ENCODE measurements at places on chromosomes 7 and 10.
A peak's percentile ranks its signal among the peaks of the same experiment; 100 is the strongest.

GRCh38 chr7:47228386-47229014 lies 353.4 kb downstream of the TNS3 start:
- DNase-seq: no peak

- peak; percentile 18 for DNase-seq
Observed at GRCh38 chr10:124791547-124792348, at the start of gene EEF1AKMT2. Gene EEF1AKMT2 (minus strand): TSS chr10:124791887. CDS start chr10:124791833, 54 bp downstream.

DNA sequence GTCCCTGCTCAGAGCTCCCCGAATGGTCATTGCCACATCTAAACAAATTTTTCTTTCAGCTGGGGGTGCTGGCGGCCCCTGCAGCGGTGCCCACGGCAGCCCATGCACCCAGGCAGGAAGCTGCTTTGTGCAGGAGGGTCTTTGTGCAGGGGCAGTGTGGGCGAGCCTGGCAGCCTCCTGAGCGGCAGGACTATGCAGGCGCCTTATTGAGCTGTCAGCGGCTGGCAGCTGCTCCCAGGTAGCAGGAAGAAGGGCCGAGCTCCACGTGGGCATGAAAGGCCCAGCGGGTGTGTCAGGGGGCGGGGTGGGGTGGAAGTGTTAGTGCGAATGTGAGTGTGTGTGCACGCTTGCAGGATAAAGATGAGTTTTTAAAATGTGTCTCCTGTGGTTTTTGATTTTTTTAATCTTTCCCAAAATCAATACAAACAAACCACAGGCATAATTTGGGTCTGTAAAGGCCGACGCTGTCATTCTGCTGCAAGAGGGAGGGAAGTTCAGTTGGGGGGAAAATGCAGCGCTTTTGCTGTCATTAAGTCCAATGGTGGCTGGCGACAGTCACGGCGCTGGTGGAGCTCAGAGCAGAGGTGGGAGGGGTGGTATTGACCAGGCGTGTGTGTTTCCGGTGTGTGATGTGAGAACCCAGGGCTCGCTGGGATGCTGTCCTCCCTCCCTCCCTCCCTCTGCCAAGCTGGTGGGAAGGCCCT lies 83.9 kb downstream of the LHPP start:
- DNase-seq: no peak

DNA sequence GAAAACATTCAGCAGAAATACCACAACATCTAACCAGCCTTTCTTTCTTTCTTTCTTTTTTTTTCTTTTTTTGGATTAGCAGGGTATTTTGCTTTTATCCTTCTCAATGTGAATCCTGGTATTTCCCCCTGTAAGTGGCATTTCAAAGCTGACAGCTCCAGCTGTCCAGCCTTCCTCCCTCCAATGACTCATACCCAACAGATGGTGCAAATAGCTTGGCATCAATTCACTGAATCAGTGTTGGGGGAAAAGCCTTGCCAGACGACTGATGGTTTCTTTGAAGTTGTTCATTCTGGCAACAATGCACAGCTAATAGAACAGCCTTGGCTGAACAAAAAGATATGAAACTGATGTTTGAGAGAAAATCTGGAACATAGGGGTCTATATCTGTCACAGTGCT lies 316.8 kb upstream of the STEAP1 start:
- DNase-seq: no peak

- DNase-seq: no peak
Observed at GRCh38 chr7:77985232-77985973, 186.8 kb downstream of the PHTF2 start.

DNA sequence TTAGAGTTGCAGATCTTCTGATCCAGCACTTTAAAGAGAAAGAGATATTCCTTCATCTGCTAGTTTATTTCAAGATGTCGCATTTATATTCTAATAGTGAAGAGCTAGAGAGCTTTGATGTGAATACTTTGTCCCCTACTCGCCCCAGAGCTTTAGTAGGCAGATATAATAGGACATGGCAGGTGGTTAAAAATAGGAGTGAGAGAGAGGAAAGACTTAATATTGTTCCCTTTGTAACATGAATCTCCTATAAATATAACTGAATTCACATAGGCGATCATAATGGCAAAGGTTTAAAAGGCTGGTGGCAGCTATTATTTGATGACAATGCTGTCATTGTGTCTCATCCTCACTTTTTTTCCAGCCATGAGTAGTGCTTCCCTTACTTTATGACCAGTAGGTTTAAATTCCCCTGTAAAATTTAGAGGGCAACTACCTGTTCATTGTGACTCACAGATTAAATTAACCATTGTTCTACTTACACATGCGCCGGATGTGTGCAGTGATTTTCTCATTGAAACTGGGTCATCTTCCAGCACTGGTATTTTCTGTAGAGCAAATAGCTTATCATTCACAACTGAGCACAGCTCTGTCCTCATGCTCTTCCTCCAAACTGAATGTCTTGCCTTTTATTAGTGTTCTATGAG lies 906.7 kb upstream of the CELF2 start:
- DNase-seq: no peak

- DNase-seq: no peak
Observed at GRCh38 chr7:29143751-29144150, 2.6 kb downstream of the CPVL start.

DNA sequence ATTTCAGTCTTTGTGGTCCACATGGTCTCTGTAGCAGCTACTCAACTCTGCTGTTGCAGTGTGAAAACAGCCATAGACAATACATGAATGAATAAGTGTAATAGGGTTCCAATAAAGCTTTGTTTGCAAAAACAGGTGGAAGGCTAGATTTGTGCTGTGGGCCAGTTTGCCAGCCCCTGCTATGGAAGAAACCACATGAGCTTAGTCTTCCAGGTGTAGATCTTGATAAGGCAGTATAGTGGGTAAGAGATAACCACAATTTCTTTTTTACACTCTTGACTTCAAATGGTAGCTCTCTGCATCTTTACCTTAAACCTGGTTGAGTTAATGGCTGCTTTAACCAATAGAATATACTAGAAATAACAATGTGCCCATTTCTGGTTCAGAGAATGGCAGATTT lies 135.0 kb upstream of the PALS2 start:
- DNase-seq: no peak

DNA sequence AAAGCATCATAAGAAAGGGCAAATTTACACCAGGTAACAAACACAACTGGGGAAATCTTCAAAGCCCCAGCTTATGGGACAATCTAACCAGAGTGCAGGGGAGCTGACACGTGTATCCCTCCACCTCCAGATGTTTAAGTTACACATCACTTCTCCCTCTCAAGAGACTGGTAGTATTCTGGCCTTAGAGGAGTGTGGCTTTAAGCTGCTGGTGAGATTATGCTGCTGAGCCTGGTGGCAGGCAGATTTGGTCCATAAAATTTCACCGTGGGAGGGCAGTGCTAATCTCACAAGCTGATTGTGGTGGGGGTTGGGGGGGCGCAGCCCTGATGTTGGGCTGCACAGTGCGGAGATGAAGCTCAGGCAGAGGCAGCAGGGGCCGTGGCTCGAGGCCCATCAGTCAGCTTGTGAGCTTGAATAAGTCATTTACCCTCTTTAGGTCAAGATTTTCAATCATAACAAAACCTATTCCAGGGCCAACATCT lies 431.0 kb upstream of the GALNT17 start:
- DNase-seq: no peak

GRCh38 chr10:131618587-131619267 lies 282.1 kb upstream of the PPP2R2D start:
- DNase-seq: no peak

DNA sequence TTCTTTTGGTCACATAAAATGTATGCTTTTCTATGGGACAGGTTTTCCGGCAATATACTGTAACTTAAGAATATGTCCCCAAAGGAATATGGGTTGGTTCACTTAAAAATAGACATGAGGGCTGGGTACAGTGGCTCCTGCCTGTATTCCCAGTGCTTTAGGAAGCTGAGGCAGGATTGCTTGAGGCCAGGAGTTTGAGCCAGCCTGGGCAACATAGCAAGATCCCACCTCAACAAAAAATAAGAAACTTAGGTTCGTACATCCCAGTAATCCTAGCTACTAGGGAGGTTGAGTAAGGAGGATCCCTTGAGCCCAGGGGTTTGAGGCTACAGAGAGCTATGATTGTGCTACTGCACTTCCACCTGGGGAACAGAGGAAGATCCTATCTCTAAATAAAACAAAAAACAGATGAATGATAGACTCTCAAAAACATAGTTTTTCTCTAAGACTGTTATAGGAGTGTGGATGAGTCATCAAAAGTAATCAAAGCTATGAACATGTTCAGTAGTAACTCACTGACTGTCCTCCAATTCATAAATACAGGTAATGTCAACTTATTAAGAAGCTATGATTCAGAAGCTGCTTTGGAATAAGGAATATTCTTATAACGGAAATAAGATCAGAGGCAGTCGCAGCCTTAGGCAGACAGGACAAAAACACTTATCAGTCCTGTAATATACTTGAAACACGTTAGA lies 2.6 kb upstream of the SEC31B start:
- no peak for DNase-seq

DNA sequence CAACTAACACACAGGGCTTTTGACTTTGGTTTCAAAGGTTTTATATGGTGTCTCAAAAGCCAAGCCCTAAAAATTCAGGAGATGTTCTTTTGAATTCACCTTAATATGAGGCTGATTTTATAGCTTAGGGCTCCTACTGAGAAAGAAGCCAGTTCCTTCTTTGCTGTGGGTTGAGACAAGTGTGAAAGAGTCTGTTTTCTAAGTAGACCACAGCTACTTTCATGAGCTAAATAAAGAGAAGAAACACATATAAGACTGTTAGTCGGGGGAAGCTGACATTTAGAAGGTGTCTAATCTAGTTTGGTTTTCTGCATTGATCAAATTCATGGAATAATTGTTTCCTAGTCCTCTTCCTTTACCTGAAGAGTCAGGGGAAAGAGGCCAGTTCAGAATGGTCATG lies 332.1 kb upstream of the CELF2 start:
- DNase-seq: no peak

DNA sequence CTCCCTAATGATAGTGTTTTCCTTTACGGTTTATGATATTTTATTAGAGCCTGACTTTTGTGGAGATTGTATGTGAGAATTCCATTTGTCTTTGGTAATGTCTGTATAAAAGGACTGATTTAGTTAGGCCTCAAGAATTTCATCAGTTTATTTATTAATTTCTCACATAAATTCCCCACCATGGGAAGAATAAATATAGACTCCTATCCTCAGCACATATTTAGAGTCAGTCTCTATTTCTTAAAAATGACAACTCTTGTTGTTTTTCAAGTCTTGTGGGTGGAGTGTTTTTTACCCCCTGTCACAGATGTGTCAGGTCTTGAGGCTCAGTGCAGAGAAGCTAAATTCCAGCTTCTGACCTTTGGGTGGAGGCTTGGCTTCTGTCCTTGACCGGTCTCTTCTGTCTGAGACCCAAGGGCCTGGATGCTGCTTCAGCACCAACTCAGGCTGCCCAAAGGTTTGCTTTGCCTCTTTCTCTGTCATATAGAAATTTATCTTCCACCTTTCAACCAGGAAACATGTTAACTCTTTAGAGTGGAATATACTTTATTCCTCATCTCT lies 117.3 kb upstream of the INHBA start:
- DNase-seq: no peak

DNA sequence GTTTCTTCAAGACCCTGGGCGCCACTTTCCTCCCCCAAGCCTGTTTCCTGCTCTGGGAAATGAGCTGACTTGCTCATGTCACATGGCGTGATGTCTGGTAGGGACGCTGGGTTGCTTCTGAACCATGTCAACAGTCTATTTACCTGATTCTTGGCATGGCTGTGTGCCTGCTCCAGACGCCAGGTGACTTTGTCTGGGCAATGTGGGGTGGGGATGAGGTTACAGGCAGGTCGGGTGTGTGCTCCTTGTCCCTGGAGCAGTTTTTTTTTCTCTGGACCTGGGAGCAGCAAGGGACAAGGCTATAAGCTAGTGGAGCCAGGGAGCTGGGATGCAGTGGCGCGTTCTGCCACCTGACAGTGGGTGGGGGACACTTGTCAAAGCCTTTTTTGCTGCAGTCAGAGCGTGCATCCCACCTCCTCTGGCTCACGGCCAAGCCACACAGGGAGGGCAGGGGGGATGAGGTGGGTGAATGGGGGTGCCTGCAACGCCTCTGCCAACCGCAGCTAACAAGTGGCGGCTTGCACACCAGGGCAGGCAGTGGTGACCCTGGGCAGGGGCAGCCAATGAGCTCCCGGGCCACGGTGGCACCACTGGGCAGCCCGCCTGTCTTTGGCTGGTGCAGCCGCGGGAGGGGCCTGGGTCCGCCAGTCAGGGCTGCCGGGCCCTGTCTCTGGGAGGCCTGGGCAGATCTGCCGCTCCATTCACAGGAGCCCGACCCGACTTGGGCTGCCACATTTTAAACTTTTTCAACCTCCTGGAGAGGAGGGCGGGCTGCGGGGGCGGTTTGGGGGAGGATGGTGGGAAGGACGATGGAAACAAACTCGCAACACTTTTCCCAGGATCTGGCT lies 22.9 kb downstream of the DNAJB12 start:
- DNase-seq: peak; percentile 95

DNA sequence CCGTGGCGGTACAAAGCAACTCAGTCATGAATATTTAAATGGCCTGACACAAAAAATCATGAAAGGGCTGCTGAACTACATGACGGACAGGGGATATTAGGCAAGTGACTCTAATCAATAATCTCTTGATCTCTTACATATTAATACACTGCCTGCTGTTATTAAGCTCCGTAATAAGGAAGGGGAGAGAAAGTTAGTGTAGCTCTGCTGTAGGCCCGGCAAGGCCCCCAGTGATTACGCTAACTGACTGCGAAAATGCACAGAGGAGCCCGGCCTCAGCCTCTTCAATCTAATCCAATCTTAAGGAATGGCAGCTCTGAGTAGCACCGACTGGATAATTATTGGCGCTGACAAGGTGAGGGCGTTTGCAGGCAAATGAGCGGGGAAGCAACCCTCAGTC lies 583.5 kb upstream of the MKI67 start:
- DNase-seq: no peak

DNA sequence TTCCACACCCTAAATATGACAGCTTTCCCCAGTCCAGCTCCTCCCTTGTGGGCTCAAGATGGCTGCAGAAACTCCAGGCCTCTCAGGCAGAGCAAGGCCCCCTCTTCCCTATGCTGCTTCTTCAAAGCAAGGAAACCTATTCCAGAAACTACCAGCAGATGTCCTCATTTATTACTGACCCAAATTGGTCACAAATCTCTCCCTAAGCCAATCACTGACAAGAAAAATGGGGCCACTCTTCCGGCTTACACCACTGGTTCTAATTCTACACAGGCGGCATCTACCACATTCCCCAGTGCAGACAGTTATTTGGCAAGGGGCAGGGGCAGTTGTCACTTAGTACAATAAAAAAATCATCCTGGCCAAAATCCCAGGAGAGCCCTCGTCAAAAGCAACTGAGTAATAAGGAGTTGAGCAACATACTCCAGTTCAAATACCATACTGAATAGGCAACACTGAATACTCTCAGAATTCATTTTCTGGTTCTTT lies 150.4 kb downstream of the SFMBT2 start:
- peak; percentile 73 for DNase-seq

DNA sequence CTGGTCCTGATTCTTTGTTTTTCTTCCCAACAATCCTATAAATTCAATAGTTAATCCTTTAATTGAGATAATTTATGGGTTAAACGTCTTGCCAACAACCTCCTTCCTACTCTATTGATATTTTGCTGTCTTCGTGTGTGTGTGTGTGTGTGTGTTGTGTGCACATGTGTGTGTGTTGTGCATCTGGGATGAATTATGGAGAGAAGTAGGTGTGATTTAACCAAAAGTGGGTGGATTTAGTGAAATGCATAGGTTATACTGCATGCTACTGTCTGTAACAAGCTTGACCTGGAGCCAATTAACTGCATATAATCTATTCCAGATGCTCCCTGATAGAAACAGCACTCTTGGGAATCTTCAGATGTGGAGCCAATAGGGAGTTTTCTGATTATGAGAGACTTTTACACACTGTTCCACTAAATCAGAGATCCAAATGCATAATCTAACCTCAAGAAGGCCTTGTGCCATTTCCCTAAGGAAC lies 61.2 kb downstream of the SEMA3D start:
- DNase-seq: no peak

GRCh38 chr10:79103129-79103528 lies 34.4 kb downstream of the ZMIZ1 start:
- DNase-seq: no peak

Data from epithelial cell of prostate (primary cell).